ENCODE measurements at places on chromosomes 3 and 15. TPM values are rescaled to one million over a fixed set of nuclear protein-coding genes. Genes with fewer than 3 reads are reported as not detected.

Gene DPPA2
- not detected for total RNA-seq

Gene CFAP92
- under 0.01 TPM for total RNA-seq

Gene CNTN6
- total RNA-seq, result not detected

Gene IL12A
- total RNA-seq, result 1.1 TPM

Gene SYNPR
- total RNA-seq, result not detected

Gene SLC12A1
- 0.15 TPM for total RNA-seq

Gene THPO
- total RNA-seq, result not detected

Gene SAMD7
- not detected for total RNA-seq

Gene RHOV
- total RNA-seq, result not detected

Gene ATP13A4
- total RNA-seq, result 0.46 TPM

Gene HRH1
- under 0.01 TPM for total RNA-seq

Gene POPDC2
- total RNA-seq, result 0.31 TPM

Gene NR2E3
- total RNA-seq, result not detected

Gene OR5H2
- total RNA-seq, result not detected

Gene FES
- total RNA-seq, result 70.3 TPM

Gene IL17RD
- 1.2 TPM for total RNA-seq

Gene STAC
- under 0.01 TPM for total RNA-seq
